ENCODE measurements at places on chromosomes 2 and 18.

GRCh38 chr2:20122864-20123263 lies 71.4 kb upstream of the LAPTM4A start:
- no peak for DNase-seq

- no peak for DNase-seq
Observed at GRCh38 chr2:207528980-207529329, 807 bp upstream of the CREB1 start.

DNA sequence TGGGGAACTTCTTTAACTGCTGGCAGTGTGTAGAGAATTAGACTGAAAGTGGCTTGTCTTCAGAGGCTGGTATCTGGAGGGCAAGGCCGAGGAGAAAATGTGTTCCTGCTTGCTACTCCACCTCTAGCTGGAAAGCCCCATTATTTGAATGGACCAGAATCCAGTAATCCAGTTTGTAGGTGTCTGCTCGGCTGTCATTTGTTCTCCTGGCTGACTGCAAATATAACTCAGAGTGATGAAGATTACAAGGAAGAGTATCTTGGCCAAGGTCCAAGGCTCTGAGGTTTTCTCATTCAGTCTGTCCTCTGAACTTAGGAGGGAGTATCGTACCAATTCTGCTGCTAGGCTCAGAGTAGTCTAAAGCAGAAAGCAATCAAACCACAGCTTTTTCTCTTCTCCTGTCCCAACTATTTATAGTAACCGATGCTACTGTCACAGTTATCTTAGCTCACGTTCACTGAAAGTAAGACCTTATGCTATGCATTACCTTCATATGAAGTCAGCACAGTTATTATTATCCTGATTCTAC lies 228.6 kb downstream of the SETBP1 start:
- no peak for DNase-seq

DNA sequence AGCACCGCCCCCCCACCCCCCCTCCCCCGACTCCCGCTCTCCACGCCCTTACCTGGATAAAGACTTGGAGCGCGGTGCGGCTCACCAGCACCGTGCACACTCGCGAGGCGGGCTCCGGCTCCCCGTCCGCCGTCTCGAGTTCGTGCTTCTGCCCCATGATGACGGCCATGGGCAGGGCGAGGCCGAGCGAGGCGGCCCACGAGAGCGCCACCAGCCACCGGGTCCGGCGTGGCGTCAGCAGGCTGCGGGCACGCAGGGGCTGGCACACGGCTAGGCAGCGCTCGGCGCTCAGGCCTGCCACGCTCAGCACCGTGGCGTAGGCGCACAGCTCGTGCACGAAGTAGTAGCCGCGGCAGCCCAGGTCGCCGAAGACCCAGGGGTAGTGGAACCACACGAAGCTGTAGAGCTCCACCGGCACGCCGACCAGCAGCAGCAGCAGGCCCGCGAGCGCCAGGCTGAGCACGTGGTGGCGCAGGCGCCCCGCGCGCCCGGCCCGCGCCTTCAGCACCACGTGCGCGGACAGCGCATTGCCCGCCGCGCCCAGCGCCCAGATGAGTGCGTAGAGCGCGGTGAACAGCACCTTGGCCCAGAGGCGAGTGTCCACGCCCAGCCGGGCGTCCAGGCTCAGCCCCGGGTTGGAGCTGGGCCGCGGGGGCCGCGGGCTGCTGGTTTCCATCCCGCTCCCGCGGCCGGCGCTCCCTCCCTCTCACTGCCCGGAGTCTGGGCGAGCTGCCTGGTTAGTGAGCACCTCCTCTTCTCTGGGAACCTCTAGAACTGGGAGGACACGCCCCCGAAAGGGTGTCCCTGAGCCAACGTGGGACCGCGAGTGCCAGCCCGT lies at the start of gene NTSR2:
NTSR2 (minus strand) TSS at position 742 of the 838 bp plus-strand sequence; CDS start at position 676, 66 bp downstream.
- DNase-seq: peak; percentile 81

- no peak for DNase-seq
Observed at GRCh38 chr2:138476940-138477339, 24.6 kb upstream of the SPOPL start.

DNA sequence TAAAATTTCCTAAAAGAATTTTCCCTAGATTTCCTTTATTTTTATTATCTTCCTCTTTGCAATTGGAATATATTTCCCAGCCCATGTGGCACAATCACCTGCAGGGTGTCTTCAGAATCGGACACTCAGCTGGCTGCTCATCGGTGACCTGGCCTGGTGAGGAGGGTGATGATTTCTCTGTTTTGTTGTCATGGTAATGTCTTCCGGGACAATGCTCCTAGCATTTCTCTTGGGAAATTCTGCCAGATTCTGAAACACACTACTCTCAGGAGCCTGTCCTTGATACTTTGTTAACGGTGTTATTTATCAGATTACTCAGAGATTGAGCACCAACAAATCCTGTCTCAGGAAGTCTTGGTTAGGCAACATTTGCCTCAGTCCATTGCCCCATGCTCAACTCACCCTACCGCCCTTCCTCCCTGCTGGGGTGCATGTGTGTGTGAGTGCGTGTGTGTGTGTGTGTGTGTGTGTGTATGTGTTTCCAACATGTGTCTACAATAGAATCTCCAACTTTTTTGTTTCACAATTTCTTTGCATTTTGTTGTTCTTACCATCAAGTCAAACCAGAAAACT lies 70.3 kb downstream of the MYT1L start:
- DNase-seq: no peak

- DNase-seq: peak; percentile 92
Observed at GRCh38 chr2:192194866-192195547, at the start of gene TMEFF2. TMEFF2 (minus strand) TSS chr2:192194933; CDS start chr2:192194524, 409 bp downstream.

GRCh38 chr2:102983786-102984185 lies 222.0 kb downstream of the TMEM182 start:
- no peak for DNase-seq

- no peak for DNase-seq
Observed at GRCh38 chr2:189858291-189858690, 74.0 kb downstream of the PMS1 start.

- DNase-seq: no peak
Observed at GRCh38 chr18:9513971-9514512, 38.7 kb downstream of the RALBP1 start.

DNA sequence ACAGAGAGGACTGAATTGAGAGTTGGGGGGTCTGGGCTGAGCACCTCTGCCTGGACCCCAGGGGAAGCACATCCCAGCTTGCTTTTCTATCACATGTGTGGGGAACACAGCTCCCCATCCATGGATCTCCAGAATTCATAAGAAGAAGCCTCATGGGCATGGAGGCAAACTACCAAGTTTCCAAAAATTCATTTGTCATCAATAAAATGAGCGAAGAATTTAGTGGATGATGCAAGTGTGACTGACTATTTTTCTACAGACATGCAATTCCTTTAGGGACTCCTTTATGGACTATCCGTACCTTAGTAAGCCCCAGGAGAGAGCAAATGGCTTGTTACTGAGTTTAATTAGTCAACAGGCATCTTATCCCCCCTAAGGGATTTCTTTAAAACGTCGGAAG lies 33.1 kb downstream of the ACKR3 start:
- no peak for DNase-seq

GRCh38 chr18:35088921-35089320 lies 47.7 kb downstream of the MAPRE2 start:
- DNase-seq: no peak

- DNase-seq: no peak
Observed at GRCh38 chr2:68548396-68548795, 81.0 kb downstream of the APLF start.

DNA sequence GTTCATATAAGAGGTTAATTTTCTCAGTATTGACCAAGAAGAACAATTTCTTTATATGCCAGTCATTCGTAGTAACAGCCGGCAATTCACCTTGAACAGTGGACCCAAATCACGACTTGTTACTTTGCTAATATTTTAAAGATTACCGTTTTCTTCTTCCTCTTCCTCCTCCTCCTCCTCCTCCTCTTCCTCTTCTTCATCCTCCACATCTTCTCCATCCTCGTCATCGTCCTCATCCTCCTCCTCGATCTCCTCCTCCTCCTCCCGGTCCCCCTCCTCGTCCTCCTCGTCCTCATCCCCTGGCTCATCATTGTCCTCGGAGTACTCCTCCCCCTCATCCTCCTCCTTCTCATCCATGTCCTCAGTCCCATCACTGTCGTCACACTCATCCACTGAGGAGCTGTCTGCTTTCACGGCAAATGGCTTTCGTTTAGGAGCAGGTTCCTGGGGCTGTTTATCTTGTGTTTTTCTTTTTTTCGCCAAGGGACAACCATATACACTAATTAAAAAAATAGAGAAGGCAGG lies 198.6 kb upstream of the PXDN start:
- no peak for DNase-seq

GRCh38 chr18:57150828-57151227 lies 3.9 kb downstream of the BOD1L2 start:
- peak; percentile 57 for DNase-seq

DNA sequence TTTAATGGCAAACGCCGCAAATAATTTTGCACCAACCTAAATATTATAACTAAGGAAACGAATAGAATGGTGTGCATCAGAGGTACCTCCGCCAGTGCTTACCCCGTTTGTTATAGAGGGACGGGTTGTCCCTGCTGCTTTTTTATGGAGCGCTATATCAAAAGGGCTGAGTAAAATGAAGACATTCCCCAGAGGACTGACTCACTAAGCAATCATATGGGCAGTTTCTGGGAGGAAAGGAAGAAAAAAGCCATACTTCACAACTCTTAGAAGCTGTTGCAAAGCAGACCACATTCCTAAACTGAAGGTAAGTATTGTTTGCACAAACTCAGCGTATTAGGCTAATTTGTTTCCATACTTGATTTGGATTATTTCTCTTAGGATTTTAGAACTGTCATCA lies 12.9 kb downstream of the ID2 start:
- no peak for DNase-seq

GRCh38 chr18:58218117-58218516 lies 174.1 kb downstream of the NEDD4L start:
- no peak for DNase-seq

DNA sequence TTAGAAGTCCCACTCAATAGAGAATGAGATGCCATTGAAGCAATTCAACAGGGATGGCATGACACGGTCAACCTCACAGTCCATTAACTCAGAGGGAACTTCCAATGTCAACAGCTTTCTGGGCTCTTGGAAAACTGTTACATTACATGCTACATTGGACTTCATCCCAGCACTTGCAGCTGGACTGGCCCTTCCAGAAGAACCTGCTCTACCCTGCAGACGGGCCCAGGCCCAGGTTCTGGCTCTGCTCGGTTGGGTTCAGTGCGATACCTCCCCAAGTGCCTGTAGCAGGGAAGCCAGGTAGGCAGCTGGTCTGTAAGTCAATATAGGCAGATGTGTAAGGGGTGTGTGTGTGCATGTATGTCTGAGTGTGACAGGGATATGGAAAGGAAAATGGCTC lies 12.9 kb downstream of the LAMA1 start:
- no peak for DNase-seq

- DNase-seq: no peak
Observed at GRCh38 chr2:30078521-30078920, 68.3 kb upstream of the YPEL5 start.

DNA sequence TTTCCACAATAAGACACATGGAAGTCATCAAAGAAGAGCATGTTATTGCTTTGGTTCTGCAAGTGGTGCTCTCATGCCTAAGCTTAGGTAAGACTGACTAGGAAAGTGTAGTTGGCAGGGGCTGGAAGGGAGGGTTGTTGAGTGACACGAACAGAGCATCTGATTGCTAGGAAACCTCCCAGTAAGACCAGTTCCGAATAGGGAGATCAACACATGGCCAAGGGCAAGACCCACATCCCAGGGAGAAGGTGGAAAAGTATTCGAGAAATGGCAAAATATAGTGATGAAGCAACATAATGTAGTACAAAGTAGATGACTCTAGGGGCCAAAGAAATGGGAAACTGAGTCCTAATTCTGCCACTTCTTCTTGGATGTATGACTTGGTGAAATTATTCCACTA lies 33.8 kb upstream of the FMNL2 start:
- no peak for DNase-seq

DNA sequence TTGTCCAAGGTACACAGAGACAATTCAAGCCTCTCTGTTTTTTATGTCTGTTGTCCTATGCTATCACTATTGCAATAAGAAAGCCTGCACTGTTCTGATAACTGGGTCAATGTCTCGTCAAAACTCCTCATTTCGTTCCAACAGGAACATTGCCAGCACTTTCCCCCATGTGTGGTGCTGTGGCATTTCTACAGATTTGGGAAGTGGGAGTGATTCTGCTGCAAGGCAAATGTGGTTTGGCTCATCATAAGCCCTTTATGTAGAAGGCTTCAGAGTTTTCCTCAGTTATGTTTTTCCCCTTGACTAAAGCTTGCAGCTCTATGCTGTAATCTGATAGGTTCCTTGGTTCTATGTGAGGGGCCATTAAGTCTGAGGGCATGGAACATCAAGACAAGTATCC lies 324.1 kb upstream of the TCF4 start:
- DNase-seq: no peak

DNA sequence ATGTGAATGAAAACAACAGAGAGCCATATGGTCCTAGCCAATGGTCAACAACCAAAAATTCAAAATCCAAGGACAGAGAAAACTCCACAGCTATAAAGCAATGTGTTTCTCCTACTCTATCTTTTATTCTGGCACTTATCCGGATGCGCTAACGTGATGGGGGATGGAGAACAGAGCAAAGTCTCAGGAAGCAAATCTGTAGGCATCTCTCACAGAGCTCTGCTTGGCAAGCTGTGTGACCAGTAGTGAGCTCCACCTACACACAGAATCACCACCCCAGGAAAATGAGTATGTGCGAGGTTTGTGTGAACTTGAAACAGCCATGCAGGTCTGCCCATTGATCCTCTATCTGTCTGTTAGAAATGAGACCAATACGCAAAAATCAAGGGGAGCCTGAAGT lies 584.3 kb downstream of the BCL11A start:
- no peak for DNase-seq

DNA sequence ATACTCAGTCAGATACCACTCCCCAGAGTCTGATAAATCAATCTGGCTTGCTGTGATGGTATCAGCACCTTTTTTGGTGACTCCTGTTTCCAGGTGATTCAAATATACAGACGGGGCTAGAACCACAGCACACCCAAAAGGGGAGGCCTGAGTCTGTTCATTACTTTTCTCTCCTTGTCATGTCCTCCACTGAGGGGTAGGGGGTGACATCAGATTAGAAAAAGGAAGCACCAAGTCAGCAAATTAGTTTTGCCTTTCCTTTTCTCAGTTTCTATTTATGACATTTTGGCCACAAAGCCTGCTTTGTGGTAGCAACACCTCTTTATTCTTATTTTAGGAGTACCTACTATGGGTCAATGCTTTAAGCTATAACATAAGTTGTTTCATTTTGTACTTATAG lies 127.4 kb downstream of the CCDC102B start:
- DNase-seq: no peak
